Mesendoderm (in vitro differentiated cells): ENCODE measurements at places on chromosomes 3 and 15.

- DNase-seq, result no peak
These were observed 46.5 kb downstream of the KLHL25 start for GRCh38 chr15:85748176-85748575.

- no peak for DNase-seq
These were observed 21.2 kb upstream of the PRR23E start for GRCh38 chr3:127171721-127172120.

DNA sequence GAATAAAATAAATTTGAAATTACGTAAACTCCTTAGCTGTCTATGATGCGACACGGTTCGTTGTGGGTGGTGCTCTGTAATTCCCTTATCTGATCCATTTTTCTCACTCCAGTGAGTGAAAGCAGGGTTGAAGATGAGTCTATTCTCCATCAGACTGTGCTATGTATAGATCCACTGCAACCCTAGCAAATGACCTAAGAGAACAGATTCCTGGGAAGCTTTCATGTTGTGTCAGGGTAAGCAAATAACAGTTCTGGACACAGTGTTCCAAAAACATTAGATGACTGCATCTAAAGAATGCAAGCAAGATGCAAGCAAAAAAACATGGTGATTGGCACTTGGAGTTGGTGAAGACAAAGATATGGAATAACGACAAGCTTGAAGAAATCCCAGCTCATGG lies 239.3 kb downstream of the SLC9A9 start:
- DNase-seq, result no peak

- DNase-seq, result no peak
These were observed 2.9 kb downstream of the PIAS1 start for GRCh38 chr15:68057034-68057433.

DNA sequence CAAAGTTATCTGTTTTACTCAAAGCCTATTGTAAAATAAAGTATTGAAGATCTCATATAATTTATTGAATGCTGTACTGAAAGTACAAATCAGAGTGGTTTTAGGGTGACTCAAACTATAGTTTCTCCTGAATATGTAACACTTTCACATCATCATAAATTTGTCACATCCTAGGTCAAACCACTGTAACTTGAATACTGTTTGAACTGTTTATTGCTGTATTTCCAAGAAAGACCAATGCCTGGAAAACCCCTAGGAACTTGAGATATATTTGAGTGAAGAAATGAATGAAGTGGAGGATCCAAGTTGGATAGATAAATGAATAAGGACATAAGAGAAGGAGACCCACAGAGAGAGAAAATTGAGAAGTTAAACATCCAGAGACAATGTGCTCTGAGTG lies 348.2 kb downstream of the GRM7 start:
- DNase-seq, result no peak

DNA sequence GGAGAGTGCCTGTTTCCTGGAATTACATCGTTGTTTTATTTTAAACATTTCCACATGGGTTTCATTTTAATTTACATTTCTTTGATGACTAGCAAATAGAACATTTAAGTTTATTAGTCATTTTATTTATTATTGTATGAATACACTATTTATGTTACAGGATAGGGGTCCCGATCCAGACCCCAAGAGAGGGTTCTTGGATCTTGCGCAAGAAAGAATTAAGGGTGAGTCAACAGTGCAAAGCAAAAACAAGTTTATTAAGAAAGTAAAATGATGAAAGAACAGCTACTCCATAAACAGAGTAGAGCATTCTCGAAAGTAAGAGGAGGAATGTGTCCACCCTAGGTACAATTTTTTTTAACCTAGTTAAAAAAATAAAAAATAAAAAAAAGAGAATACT lies 539.5 kb downstream of the NAALADL2 start:
- no peak for DNase-seq

DNA sequence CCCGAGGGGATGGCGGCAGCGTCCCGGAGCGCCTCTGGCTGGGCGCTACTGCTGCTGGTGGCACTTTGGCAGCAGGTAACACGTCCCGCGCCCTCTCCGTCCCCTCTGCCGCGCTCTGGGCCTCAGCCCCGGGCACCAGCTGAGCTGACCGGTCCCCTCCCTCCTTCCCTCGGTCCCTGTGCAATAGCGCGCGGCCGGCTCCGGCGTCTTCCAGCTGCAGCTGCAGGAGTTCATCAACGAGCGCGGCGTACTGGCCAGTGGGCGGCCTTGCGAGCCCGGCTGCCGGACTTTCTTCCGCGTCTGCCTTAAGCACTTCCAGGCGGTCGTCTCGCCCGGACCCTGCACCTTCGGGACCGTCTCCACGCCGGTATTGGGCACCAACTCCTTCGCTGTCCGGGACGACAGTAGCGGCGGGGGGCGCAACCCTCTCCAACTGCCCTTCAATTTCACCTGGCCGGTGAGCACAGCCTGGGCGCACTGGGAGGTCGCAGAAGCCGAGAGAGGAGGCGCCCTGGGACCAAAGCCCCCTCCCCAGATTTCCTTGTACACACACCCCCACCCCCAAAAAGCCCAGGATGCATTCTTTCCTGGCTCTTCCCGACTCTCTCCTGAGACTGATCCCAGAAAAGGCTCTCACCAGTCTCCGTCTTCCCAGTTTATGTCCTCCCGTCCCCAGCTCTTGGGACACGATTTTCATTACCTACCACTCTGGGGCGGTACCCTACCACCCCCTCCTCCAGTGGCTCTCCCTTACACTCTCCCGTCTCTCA lies 705 bp downstream of the DLL4 start:
- DNase-seq, result no peak

DNA sequence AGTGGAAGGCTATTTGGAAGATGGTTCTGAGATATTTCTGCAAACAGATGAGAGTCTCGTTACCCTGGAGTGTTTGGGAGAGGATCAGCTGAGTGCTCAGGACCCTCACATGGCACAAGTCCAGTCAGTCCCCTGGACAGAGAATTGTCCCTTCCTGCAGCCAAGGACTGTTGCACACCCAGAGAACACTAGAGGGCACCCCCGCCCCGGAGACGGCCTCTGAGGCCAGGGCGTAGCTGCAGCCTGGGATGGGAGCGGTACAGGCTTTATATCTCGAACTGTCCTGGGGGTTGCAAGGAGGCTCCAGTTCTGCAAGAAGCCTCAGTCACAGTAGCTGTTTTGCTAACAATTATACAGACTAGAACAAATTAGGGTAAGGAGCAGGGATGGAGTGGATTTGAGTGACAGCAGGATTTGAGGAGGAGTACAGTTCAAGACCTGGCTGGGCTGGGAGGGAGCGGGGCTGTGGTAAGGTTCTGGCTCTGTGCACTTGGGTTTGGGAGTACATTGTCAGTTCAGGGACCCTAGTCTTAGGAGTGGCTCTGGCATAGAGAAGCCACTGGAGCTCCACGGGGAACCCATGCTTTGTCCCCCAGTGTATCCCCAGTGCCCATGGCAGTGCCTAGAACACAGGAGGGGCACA lies 67.6 kb upstream of the HACD2 start:
- DNase-seq, result peak; percentile 79

DNA sequence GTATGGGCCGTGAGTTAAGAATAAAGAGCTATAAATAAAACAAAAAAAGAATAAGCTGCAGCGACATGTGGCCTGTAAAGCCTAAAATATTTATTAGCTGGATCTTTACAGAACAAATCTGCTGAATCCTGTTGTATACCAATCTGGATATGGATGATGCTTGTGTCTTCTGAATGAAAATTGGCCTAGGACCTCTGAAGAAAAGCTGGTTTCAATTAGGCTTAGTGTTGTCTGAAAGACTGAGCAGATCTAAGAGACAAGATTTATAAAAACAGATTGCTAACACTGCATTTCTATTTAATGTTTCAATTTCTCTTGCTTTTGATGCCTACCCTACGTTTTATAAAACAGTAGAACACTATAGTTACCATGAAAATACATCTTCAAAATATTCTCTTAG lies 57.9 kb downstream of the ST3GAL6 start:
- no peak for DNase-seq

- peak; percentile 99 for DNase-seq
These were observed 5.6 kb downstream of the GABRB3 start for GRCh38 chr15:26767169-26767670.

GRCh38 chr3:177924261-177924660 lies 612.0 kb upstream of the KCNMB2 start:
- DNase-seq, result no peak
